ENCODE measurements at places on chromosomes 7 and 10.

GRCh38 chr7:41206267-41206666 lies 496.6 kb downstream of the INHBA start:
- no peak for DNase-seq

- DNase-seq: no peak
These were observed 292.1 kb downstream of the THSD7A start for GRCh38 chr7:11539853-11540252.

- DNase-seq: no peak
These were observed 51.7 kb downstream of the ARID5B start for GRCh38 chr10:61953183-61953582.

DNA sequence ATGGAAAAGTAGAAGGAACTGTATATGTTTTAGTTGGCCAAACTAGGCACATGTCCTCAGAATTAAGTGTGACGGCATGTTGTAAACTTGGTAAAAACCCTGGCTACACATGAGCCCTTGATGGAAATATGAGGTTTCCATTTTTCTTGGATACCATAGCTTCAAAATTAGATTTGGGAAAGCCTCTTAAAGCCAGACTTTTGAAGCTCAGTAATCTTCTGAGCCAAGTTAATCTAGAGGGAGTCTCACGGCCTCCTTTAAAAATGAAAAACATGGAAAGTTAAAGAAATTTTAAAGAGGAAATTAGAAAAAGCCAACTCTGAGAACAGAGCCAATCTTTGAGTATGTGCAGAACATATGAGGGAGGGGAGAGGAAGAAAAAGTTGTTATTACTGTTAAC lies 376.0 kb downstream of the CTNNA3 start:
- no peak for DNase-seq

DNA sequence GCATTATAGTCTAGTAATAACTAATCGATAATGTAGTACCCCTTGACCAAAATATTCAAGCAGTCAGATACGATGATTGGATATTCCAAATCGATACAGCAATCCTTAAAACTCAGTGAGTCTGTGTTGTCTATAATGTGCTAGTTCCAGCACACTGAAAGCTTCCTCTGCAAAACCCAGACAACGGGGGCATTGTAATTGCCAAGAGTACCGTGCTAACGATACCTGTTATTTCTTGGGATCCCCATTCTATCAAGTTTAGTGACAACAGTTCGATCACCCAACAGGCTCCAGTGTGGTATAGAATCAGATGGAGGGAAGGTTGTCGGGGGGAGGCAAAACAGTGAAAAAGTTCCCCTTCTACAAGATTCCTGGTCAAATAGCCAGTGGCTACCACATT lies 865 bp downstream of the ZNF438 start:
- DNase-seq: no peak

DNA sequence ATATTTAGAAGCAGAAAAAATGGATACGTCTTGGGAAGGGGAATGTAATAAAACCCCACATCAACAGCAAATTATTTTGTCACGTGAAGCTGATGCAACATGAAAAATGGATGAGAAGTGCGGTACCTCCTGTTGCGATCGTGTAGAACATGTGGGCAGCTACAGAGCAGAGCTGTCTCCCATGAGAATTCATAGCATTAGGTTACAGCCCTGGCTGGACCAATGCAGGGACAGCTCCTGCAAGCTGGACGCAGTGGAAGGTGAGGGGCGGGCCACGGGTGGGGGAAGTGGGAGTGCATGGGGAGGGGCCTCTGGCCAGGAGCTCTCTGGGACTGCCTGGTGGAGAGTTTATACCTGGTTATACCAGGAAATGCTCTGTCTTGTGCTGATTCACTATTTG lies 120.3 kb downstream of the GATA3 start:
- DNase-seq: no peak

GRCh38 chr7:99497766-99498545 lies 2.1 kb downstream of the ZNF394 start:
- DNase-seq: no peak

DNA sequence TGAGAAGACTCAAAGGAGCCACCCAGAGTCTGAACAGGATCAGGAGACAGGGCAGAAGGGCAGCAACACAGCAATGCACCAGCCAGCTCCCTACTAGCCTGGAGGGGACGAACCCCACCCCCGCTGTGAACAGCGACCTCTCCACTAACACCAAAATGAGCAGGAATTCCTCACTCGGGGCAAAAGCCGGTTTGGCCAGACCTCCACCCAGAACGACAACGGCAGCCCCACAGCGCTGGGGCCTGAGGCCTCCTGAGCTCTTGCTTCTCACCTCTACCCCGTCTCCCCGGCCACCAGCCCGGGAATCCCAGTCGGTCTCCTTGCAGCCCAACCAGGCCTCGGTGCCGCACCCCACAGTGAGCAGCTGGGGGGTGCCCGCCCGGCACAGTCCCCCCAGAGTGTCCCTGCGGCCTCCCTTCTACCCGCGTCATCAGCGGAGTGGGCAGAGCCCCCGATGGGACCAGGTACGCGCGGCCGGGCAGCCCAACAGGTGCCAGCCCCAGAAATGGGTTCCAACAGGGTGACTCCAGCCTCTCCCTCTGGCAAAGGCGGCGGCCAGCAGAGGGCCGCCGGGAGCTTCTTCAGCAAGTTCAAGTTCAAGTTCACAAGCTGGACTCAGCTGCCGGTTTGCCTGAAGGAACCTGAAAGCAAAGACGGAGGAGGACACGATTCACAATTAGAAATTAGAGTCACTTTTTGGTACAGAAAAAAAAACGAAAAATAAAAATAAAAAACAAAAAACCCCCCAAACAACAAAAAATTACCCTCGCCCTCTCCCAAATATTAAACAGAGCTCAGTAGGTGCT lies 129.0 kb downstream of the MARCHF5 start:
- no peak for DNase-seq

All from stimulated activated CD8-positive, alpha-beta memory T cell treated with anti-CD3 and anti-CD28 coated beads, Interleukin-4, amount 100 ng/mL, for 1 hour (primary cell).